ENCODE measurements at places on chromosomes 1 and 21. TPM values are rescaled to one million over a fixed set of nuclear protein-coding genes. Genes with fewer than 3 reads are reported as not detected.

DNA sequence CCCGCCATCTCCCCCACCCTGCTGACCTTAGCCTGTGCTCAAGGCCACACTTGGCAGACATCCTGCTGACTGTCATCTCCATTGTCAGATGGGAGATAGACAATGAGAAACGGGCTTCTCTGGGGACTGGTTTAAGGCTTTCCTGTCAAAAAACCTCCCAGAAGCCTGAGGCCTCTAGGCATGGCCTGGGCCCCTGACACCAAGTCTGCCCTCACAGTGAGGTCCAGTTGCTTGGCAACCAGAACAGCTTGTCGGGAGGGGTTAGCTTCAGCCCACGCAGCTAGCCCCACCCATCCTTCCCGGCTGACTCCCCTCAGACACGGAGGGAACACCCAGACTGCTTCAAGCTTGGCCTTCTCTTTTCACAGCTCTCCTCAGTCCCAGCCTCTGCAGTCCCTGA is 11.0 kb downstream of the PLEKHA6 start:
- no peak for DNase-seq

- no peak for DNase-seq
Observed at GRCh38 chr1:39655578-39656268, 16.2 kb downstream of the NT5C1A start.

DNA sequence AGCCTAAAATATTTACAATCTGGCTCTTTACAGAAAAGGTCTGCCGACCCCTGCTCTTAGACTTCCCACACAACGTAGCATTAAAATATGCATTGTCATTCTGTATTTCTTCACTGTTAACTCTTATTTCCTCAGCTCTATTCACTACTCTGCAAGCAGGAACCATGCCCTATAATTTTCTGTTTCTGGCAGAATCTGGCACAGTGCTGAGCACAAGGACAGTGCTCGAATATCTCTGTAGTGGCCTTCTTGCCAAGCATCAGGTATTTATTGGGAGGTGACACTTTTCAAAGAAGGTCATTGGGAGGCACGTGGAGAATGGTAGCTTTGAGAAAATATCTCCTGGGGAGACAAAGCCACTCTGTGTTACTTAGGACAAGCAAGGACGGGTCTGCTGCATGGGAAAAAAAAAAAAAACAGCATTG is 77.9 kb downstream of the PSMG1 start:
- DNase-seq = no peak

DNA sequence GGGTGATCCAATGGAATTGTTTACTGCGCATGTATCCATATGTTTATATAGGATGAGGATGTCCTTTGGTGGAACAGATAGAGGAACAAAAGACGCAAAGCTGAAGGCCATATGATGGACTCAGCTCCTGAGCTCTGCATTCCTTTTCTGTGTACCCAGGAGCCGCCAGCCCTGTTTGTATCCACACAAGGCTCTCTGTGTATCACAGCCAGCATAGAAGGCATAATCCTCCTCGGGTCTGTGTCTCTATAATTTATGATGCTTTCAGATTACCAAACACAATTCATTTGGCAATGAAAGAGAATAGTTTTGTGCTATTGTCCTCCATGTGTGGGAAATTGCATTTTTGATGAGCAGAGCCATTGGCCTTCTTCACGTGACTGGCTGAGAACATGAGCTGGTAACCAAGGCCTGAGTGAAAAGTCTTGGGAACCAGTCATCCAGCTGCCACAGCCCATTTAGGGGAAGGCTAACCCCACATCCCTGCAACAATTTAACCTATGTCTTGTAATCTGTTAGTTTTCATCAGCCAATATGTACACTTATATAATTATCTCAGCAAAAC is 119.2 kb downstream of the PBX1 start:
- DNase-seq = no peak

GRCh38 chr1:95127380-95127779 is 10.2 kb downstream of the TLCD4 start:
- DNase-seq = no peak

DNA sequence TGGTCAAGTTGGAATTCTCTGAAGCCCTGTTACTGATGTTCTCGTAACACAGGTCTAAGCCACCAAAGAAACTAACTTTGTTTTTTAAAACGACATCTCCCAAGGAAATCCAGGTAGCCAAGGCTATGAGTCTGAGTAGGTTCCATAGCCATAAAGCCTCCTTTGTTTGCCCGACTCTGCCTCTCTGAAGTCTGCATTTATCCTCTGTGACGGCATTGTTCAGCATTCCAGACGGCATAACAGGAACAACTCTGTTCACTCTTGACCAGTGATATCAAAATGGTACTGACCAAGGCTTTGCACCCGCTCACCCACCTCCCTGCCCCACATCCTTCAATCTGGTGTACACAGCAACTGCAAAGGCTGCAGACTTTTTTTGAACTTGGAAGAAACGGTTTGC is 14.8 kb downstream of the URB1 start:
- no peak for DNase-seq

DNA sequence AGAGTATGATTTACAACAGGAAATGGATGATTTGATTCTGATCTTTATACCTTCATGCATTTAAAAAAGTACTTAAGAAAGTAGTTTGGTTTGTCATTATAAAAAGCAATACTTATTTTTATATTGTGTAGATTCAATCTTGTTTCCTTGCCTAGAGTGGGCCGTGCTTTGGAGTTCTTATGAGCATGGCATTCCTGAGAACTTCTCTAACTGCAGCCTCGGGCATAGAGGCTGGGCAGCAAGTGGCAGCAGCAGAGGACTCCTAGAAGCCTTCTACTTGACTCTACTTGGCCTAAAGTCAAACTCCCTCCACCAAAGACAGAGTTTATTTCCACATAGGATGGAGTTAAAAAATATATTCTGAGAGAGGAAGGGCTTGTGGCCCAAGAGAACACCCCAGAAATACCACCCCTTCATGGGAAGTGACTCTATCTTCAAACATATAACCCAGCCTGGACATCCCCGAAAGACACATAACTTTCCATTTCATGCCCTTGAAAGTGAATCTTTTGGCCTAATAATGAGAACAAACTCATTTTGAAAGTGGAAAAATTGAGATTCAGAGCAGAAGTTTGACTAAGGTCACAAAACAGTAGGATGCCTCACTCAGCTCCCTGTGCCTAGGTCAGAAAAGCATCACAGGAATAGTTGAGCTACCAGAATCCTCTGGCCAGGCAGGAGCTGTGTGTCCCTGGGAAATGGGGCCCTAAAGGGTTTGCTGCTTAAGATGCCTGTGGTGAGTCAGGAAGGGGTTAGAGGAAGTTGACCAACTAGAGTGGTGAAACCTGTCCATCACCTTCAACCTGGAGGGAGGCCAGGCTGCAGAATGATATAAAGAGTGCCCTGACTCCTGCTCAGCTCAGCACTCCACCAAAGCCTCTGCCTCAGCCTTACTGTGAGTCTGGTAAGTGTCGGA is at the start of gene IVL:
IVL (plus strand) TSS at position 861 of the 916 bp plus-strand sequence. CDS start 1,252 bp downstream, outside the sequence.
- DNase-seq = no peak

DNA sequence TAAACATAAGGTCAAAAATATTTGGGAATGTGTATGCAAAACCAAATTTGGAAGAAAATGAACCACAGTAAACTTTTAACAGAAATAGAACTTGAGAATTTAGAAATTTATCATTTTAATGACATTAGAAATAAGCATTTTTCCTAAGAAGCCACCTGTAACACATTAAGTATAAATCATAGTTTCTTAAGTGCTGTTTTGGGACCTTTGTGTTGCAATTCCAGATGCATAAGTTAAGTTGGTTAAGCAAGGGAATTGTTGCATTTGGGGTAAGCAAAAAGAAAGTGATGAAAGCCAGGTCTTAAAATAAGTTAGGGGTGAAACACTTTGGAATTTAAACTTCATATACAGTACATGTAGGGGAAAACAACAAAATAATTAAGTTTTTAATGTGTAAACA is 49.8 kb downstream of the CDKN2C start:
- no peak for DNase-seq

DNA sequence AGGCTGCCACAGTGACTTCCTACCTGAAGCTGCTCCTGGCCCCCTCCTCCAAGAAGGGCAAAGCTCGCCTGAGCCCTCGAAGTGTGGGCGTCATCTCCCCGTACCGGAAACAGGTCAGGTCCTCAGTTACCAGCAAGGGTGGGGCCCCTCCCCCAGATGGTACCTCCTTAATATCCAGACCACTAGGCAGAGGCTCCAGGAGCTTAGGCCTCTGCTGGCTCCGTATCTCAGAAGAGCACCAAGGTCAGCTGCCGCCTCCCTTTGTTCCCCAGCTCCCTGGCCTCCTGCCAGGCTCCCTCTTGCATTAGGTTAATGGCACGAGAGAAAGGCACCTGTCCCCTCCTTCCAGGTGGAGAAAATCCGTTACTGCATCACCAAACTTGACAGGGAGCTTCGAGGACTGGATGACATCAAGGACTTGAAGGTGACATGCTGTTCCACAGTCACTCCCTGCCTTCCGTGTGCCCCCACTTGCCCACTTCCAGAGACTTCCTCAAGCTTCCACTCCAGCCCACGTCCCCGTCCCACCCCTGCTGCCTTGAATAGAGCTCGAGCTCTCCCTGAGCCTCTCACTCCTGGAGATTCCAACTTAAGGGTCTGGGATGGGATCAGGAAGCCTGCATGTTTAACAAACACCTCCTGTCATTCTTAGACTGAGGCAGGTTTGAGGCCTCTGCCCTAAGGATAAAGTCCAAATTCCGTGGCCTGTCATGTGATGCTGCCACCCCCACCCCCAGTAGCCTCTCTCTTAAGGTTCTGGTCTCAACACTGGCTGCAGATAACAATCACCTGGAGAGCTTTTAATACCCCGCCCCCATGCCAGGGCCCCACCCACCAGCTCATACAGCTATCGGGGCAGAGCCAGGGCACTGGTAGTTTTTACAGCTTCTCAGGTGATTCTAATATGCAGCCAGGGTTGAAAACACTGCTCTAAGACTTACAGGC is 8.3 kb downstream of the RHOC start:
- no peak for DNase-seq

DNA sequence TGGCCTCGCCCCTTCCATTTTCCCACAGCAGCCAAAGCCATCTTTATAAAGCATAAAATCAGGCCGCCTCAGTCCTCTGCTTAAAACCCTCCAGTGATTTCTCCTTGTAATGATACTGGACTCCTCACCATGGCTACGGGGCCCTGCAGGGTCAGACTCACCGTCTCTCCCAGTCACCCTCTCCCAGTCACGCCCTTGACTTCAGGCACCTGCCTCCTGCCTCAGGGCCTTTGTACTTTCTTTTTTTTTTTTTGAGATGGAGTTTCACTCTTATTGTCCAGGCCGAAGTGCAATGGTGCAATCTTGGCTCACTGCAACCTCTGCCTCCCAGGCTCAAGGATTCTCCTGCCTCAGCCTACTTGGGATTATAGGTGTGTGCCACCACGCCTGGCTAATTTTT is 47.8 kb downstream of the PIK3CD start:
- DNase-seq = peak; percentile 27

DNA sequence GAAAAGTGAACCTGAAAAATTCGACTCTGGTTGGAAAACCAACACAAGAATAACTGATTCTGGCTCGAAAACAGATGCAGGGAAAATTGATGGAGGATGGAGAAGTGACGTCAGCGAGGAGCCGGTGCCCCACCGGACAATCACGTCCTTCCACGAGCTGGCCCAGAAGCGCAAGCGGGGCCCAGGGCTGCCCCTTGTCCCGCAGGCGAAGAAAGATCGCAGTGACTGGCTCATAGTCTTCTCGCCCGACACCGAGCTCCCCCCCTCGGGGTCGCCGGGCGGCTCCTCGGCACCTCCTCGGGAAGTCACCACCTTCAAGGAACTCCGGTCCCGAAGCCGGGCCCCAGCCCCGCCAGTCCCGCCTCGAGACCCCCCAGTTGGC is 1.9 kb downstream of the RUSC1 start:
- no peak for DNase-seq

DNA sequence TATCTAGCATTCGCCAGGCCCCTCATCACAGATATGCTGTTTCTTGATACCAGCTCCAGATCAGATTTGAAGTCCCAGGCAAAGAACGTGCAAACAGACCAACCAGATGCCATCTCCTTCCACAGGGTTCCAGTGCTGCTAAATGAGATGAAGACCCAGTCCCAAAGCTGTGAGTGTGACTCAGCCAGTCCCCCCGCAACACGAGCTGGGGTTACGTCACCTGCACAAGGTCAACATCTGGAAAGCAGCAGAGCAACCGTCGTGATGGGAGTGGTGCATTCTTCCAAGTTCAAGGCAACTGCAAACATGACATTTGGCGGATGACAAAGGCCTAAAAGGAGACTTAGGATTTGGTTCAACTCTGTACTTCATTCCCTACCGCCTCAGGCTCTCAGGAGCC is 69.6 kb upstream of the TIAM1 start:
- no peak for DNase-seq

- no peak for DNase-seq
Observed at GRCh38 chr1:248811514-248812490, 13.9 kb downstream of the SH3BP5L start.

DNA sequence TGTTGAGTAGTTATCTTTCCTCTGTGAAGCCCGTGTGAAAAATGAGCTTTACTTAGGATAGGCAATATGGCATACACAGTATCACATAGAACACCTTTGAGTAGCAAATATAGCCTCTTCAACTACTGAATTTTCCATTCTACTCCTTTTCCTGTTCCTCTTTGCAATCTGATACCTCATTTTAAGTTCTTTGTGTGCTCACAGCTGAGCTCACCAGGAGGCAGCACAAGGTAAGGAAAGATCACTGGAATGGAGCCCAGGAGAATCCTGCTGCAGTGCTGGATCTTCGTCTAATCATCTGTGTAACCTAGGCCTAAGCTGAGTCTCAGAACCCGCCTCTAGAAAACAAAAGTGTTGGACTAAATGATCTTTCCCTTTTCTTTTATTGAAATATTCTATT is 171.0 kb downstream of the LRRC40 start:
- DNase-seq = peak; percentile 12

DNA sequence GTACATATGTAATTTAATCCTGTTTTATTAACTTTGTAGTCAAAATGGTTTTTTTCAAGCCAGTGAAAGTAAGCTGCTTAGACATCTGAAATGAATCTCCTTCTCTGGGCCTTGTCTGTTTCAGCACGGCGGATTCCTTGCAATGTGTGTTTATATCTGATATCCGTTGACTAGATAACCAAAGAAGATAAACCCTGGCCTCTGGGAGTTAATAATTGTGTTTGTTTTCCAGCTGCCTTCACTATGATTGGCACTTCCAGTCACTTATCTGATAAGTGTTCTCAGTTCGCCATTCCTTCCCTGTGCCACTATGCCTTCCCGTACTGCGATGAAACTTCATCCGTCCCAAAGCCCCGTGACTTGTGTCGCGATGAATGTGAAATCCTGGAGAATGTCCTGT is 63.5 kb upstream of the UBE2U start:
- no peak for DNase-seq

Gene IQGAP3
- 47.1 TPM for total RNA-seq

Gene NPHP4
- total RNA-seq = 3.5 TPM

Gene BLACAT1
- 0.07 TPM for total RNA-seq

Gene NEK2
- total RNA-seq = 39.9 TPM

Gene SPRR5
- total RNA-seq = not detected

Gene OR2T1
- total RNA-seq = not detected

Gene CTTNBP2NL
- 10.6 TPM for total RNA-seq
